Stimulated activated CD8-positive, alpha-beta memory T cell treated with anti-CD3 and anti-CD28 coated beads, Interleukin-2, amount 100 ng/mL, for 48 hours (primary cell): ENCODE measurements at places on chromosomes 2 and 18.

DNA sequence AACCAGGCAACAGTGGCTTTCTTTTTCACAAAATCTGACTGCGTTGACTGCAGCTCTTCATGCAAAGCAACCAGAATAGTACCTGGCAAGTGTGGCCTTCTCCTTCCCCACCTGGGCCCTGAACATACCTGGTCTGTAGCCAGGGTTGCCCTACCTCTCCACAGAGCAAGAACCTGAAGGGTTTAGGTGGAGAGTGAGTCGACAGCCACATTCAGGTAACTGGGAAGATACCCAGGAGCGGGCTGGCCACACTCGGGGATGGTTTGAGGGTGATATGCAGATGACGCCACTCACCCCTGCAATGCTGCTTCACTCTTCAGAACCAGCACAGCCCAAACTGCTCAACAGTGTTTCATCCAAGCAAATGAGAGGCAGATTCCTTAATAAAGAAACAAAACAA lies 117.3 kb downstream of the TTC32 start:
- no peak for DNase-seq

DNA sequence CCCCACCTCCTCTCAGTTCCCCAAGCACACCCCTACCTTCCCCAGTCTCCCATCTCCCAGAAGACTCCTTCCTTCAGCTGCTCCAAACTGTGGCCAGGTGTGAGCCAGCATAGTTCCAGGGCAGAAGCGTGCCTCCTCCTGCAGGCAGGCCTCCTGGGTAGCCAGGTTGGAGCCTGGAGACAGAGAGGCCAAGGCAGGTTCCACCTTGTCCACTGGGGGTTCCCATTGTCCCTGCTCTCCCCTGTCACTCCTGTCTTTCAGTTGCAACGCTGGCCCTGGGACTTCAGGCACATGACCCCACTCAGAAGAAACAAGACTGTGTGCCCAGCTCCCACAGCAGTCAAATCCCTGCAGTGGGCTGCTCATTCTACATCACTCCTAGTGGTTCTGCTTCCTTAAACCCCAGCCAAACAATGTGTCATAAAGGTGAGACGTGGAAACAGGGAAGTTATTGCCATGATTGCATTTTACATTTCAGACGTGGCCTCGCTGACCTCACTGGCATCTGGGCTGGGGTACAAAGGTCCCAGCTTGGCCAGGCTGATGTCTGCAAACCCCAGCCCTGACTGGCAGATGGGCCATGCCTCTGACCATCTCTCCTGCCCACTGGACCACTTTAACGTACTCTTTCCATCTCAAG lies 96.5 kb upstream of the BOD1L2 start:
- DNase-seq: no peak

- no peak for DNase-seq
These were observed 88.8 kb upstream of the ASB18 start for GRCh38 chr2:236352761-236353593.

DNA sequence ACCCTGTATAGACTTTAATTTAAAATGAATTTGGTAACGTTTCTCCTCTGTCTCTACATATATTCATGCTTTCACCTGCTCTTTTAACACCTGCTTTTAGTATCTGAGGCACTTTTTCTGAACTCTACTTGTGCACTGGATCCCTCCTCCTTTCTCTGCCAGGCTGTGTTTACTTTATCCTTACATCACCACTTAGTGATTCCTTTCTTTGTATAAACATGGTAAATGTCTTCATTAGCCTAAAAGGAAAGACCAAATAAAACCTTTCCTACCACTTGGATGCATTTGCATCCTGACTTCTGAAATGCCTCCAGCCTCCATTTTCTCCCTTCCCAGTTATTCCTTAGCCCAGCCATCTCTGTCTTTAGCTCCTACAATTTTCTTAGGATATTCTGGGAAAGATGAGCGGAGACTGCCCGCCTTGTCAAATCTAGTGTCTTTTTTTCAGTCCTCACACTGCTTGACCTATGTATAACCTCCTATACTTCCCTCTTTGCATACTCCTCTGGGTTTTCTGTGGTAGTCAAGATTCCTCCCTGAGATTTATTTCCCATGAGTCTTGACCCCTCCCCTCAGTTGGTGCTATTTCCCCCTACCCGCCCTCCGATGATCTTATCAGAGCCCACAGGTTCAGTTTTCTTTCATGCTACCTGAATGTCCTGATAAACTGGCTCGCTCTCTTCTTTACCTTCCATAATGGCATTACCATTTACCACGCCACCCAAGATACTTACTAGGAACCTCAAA lies 44.8 kb downstream of the REL start:
- no peak for DNase-seq

DNA sequence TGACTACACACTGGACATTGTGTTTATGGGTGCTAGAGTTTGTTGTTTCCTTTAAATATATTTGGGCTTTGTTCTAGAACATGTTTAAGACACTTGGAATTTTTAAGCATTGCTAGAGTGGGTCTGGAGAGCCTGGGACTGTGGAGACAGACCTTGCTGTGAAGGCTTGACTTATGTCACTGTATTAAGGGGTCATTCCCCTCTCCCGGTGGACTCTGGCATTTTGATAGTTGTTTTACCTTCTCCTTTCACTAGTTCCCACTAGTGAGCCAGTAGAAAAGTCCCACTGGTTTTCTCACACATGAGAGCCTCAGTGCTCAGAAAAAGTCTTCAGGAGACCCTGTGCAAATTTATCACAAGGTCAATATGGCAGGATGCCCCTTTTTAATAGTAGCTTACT lies 18.6 kb downstream of the ADNP2 start:
- DNase-seq: no peak

DNA sequence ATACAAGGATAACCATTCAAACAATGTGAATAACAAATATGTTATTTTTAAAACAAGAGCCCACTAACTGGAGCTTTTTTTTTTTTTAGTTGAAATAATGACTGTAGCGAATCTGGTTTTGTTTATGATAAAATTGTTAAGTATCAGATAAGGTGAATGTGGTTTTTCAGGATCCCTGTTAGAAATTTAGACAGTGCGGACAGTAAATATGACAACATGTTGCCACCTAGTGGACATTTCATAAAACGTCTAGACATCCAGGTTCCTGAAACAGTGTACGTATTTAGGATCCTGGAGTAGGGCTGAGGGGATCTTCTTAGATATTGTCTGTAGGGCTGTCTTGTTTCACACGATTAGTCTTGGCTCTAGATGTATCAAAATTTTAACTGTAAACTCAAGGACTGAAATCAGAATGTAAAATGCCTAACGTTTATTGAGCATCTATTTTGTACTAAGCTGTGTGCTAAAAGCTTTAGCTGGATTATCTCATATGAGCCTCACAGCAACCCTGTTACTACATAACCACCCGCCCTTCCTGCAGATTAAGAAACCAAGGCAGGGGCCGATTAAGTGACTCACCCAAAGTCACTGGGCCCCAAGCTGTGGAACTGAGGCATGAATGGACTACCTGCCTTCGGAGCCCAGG lies 23.9 kb upstream of the CCDC68 start:
- DNase-seq: no peak

DNA sequence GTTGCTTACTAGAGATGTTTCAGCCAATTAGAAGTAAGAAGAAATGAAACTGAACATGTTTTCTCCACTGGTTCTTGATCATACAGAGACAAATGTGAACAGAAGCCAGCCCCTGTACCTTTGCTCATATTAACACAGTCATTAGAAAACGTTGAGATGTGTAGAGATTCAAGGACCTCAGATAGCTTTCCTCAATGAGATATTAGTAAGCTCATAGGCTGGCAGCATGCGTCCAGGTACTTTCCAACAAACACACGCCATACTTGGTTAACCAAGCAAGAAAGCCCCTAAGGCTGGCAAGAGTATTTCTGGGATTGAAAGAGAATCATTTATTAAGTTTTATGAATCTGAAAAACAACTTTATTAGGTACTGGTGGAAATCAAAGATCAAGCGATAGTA lies 37.5 kb downstream of the SLC5A7 start:
- no peak for DNase-seq

DNA sequence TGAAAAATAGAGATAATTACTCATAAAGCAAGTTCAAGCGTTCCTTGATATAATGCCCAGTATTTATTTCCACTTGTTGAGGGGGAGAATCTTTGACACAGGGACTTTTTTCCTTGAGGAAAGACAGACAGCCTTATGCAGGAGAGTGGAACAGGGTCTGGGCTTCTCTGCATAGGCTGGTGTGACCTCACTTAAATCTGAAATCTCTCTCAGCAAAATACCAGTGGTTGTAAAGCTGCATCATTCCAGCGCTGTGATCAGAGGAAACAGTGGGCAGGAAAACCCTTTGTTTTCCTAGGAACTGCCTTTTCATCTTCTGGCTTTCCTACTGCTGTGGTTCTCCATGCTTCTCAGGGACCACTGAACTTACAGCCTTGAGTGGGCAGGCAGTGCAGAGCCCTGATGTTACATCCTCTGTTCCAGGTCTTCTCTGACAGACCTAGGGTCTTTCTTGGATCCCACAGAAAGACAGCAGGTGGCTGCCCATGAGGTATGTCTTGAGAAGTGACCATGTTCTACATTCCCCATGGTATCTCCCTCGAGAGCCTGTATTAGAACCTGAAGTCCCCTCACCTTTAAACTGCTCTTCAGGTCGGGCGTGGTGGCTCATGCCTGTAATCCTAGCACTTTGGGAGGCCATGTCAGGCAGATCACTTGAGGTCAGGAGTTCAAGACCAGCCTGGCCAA lies 17.6 kb upstream of the MAP4K4 start:
- DNase-seq: no peak

- DNase-seq: no peak
These were observed 255.8 kb downstream of the ERBB4 start for GRCh38 chr2:212282671-212283261.

GRCh38 chr18:35343488-35343935 lies 708 bp downstream of the ZNF24 start:
- no peak for DNase-seq

- DNase-seq: no peak
These were observed 150.3 kb upstream of the ZFP36L2 start for GRCh38 chr2:43376523-43377198.

DNA sequence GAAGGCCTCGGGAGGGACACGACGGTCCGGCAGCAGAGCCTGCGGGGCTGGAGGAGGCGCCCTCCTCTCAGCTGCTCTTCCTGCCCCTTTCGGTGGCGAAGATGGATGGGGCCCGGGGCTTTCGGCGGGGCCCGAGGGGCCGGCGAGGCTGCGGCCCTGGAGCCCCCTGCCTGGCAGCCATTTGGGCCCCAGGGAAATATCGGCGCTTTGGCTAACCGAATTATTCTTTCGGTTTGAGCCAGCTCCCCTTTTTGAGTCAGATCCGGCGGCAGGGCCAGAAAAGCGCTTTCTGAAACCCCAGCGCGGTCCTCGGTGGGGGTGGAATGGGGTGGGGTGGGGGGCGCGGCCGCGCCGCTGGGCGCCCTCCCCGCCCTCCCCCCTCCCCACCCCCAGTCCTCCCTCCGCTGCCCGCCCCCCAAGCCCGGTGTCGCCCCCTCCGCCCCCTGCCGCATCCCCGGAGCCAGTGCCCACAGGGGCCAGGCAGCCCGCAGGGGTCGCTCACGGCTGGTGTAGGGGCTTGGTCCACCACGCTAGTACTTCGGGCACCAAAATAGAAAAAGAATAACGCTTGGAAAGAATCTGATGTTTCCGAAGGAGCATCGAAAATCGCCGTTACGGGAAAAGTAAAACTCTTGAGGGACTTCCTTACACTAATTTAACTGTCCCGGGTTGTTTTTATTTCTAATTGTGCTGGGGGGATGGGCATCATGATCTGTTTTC lies 9.1 kb upstream of the ARID5A start:
- peak; percentile 65 for DNase-seq

DNA sequence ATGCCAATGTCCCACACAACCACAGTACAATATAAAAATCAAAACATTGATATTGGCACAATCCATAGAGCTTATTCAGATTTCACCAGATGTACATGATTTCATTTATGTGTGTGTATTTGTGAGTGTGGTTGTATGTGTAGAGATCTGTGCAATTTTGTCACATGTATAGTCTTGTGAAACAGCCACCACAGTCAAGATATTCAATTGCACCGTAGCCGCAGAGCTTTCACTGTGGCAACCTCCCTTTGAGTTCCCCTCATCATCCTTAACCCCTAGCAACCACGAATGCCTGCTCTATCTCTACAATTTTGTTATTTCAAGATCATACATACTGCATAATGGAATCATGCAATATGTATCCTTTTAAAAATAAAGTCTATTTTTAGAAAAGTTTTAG lies 391.3 kb downstream of the SETBP1 start:
- DNase-seq: no peak

- no peak for DNase-seq
These were observed 27.6 kb upstream of the STAT1 start for GRCh38 chr2:191041418-191042161.

- no peak for DNase-seq
These were observed 186.8 kb downstream of the BCL2 start for GRCh38 chr18:63132819-63133200.

- no peak for DNase-seq
These were observed 275.0 kb downstream of the GBX2 start for GRCh38 chr2:235893129-235893698.

DNA sequence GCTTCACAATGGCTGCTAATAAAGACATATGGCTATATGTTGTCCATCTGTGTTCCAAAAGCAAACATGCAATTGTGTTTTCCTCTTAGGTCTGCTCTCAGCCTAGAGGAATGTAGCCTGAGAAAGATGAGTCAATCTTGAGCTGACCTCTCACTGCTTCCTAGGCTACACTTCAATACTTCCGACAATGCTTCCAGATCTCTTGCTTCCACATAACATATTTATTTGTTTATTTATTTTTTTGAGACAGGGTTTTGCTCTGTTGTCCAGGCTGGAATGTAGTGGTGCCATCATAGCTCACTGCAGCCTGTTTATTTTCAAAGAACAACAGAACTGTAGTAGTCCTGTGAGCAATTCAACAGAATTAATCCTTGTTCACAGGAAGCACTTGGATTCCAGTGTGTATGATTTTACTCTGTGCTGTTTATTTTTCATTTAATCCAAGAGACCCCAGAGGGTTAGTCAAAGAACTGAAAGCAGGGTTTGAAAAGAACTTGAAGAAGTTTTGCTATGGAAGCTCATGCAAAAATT lies 437.9 kb downstream of the TXNL1 start:
- no peak for DNase-seq

GRCh38 chr2:218980735-218981389 lies 4.1 kb downstream of the FEV start:
- no peak for DNase-seq

GRCh38 chr2:46555011-46555410 lies 75.6 kb downstream of the TMEM247 start:
- no peak for DNase-seq

DNA sequence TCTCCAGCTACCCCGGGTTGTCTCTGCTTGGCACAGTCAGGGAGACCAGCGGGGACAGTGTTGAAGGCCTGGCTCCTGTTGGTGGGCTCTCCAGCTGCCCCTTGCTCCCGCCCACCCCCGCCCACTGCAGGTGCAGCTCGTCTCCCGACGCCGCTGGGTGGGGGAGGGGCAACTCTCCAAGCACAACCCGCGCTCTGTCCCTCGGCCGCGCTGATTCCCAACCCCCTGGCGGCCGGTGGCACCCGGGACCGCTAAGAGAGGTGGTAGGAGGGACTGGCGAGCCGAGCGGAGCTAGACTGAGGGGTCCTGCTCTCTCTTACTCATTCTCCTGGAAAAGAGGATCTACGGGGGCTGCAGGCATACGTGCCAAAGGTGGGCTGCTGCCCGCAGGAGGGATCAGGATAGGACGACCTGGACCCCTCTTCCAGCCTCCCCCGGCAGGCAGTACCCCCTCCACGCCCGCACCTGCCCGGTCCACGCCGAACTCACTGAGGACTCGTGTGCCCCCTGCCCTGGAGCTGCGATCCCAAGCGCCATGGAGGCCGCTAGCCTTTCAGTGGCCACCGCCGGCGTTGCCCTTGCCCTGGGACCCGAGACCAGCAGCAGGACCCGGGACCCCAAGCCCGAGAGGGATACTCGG lies 44.5 kb downstream of the DDX18 start:
- DNase-seq: no peak
